ENCODE measurements at places on chromosomes 3 and 15.

DNA sequence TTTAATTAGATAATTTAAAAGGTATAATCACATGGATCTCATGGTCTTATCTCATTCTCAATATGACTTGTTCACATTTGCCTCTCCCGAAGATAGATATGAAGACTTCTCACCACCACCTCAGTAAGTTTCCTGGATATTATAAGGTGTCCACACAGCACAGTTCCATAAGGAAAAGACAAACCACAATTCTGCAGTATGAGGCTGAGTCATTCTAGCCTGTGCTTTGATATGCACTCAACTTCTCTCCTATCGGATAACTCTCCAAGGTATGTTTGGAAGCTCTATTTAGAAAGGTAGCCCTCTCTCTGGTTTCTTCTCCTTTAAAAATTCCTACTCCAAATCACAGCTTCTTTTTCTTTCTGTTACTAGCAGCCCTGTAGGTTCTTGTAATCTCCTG, 612.8 kb downstream of the ZPLD1 start:
- DNase-seq, result no peak

- no peak for DNase-seq
Observed at GRCh38 chr3:100401674-100402041, 319 bp downstream of the LNP1 start.

- no peak for DNase-seq
Observed at GRCh38 chr15:81865850-81866537, 179.8 kb downstream of the MEX3B start.

GRCh38 chr3:125319765-125320164, 55.4 kb downstream of the ZNF148 start:
- no peak for DNase-seq

GRCh38 chr3:34381243-34381642, 582.8 kb downstream of the PDCD6IP start:
- no peak for DNase-seq

Data from substantia nigra (tissue), 51 donors.